ENCODE measurements at places on chromosomes 5 and 9. TPM values are rescaled to one million over a fixed set of nuclear protein-coding genes. Genes with fewer than 3 reads are reported as not detected.

The SHC3 gene
- total RNA-seq: not detected

The MTMR12 gene
- total RNA-seq: 28.4 TPM

The TAF11L5 gene
- not detected for total RNA-seq

The SET gene
- 301 TPM for total RNA-seq

The CXCL14 gene
- not detected for total RNA-seq

- ATAC-seq: no peak
Observed at GRCh38 chr9:136713550-136713949, 1.2 kb downstream of the DIPK1B start.

DNA sequence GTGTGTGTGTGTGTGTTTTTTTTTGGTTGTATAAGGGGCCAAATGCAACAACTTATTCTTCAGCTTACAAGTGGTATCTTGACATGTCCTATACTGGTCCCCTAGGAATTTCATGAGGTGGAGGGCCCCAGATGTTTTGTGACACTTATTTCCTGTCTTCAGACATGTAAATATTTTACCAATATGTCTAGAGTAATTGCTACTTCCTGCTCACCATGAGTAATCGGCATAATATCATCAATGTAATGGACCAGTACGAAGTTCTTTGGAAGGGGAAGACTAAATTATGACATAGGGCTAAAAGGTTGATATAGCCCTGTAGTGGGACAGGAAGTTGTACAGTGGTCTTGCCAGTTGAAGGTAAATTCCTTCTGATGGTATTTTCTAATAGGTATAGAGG lies 3.7 kb upstream of the OTULIN start:
- ATAC-seq: no peak

DNA sequence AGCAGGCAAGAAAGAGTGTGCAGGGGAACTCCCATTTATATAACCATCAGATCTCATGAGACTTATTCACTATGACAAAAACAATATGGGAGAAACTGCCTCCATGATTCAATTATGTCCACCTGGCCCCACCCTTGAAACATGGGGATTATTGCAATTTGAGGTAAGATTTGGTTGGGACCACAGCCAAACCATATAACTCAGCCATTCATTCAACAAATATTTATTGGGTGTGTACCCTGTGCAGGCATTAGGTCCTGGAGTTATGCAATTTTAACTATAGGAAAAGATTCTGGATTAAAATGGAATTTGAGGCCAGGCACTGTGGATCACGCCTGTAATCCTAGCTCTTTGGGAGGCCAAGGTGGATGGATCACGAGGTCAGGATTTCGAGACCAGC lies 124.2 kb upstream of the GAS1 start:
- ATAC-seq: no peak

DNA sequence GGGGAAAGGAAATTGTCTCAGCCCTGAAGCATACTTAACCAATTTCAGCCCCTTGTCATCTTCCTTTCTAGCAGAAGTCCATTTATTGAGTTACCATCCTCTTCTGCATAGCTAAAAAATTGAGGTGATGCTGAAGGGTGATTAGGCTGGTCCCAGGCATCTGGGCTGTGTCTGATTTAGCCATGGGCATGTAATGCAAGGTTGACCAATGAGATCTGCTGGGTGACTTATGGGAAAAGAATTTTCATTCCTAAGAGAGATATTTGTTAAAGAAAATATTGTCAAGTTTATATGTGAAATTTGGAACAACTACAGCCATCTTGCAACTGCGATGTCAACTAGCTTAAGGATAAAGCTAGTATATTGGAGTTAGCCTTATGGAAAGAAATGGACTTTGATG lies 5.1 kb downstream of the ITGA2 start:
- ATAC-seq: no peak

GRCh38 chr9:93895535-93895934 lies 59.6 kb downstream of the BARX1 start:
- no peak for ATAC-seq

GRCh38 chr5:54621048-54621447 lies 103.5 kb downstream of the SNX18 start:
- no peak for ATAC-seq

GRCh38 chr5:157486221-157486681 lies 26.2 kb downstream of the NIPAL4 start:
- ATAC-seq: no peak

All from activated T-helper 17 cell treated with anti-CD3 and anti-CD28 coated beads, Interleukin-2, amount 50 U/mL, for 72 hours (primary cell).